ENCODE measurements at places on chromosomes 11 and 22. TPM values are rescaled to one million over a fixed set of nuclear protein-coding genes. Genes with fewer than 3 reads are reported as not detected.

F2 gene
- not detected for total RNA-seq

MUC5AC gene
- total RNA-seq: 0.03 TPM

DTX4 gene
- total RNA-seq: 54.7 TPM

CHADL gene
- 0.62 TPM for total RNA-seq

DNA sequence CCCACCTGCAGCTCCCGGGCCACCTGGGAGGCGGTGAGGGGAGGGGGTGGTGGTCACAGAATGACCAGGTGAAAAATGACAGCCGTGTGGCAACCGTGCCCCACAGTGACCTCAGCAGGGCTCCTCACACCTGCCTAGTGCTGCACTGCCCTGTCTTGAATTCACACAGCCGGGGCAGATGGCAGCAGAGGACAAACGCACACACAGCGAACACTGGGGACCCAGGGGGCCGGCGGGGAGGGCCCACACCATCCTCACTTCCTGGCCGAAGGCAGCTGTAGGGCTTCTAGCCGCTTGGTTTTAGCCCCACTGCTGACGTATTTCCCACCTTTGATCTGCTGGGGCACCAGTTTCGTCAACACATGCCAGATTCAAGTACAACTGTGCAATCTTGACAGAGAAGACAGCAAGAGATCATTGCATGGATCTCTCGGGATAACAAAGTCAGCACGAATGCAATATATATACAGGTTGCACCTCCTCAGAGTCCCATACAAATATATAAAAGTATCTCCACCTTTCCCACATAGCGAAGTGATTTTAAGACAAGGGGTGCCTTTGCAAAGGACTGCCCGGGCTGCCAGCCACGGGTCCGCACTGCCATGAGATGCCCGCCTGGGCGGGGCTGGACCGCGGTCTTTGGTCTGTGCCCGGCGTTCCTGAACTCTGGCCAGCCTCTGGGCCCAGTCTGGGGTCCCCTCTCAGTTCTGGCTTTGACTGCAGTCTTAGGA, 26.9 kb downstream of the TRMU start:
- H3K4me1 ChIP-seq: no peaks in the 10 kb centered on the region
- H3K27ac ChIP-seq: no peak overlapping the region
- H3K27me3 ChIP-seq: no peaks in the 10 kb centered on the region
- no peaks in the 10 kb centered on the region for H3K36me3 ChIP-seq
- H3K4me3 ChIP-seq: no peak overlapping the region
- DNase-seq: no peak

- no peak overlapping the region for H3K4me3 ChIP-seq
- no peaks in the 10 kb centered on the region for H3K36me3 ChIP-seq
- H3K4me1 ChIP-seq: no peaks in the 10 kb centered on the region
- H3K27ac ChIP-seq: no peak overlapping the region
- DNase-seq: no peak
These were observed 24.1 kb upstream of the TUB start for GRCh38 chr11:8056810-8057463.

GRCh38 chr11:61542024-61542461, 33.5 kb downstream of the LRRC10B start:
- no peaks in the 10 kb centered on the region for H3K4me1 ChIP-seq
- DNase-seq: no peak
- H3K36me3 ChIP-seq: no peaks in the 10 kb centered on the region
- H3K27me3 ChIP-seq: no peaks in the 10 kb centered on the region

DNA sequence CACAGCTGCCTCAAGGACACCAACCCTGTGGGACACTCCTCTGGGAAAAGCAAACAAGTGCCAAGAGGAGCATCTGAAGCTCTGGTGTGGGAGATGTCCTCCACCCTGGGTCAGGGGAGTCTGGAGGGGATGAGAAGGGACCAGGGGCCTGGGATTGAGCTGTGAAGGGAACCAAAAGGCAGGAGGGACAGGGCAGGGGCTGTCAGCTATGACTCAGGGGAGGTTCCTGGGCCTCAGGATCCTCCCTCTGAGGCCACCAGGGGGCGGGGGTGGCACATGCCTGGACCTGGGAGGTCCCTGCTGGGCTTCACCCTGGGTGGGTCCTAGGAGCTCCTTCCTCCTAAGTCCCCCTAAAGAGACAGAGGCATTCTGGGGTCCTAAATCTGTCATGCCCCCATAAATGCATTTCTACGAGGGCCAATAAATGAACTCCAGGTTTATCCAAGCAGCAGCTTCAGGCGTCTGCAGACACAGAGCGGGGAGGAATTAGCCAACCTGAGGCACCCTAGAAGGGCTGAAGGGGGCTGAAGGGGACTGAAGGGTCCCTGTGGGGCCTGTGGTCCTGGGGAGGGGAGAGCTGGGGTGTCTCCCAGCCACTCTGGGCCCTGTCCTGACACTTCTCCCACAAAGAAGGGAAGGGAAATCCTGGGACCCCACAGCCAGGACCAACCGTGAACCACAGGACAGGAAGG, 31.9 kb upstream of the IGLL5 start:
- H3K27me3 ChIP-seq: no peaks in the 10 kb centered on the region
- H3K4me3 ChIP-seq: no peak overlapping the region
- H3K27ac ChIP-seq: no peak overlapping the region
- H3K36me3 ChIP-seq: no peaks in the 10 kb centered on the region

GRCh38 chr11:6567371-6567745, 36.1 kb downstream of the RRP8 start:
- H3K4me3 ChIP-seq: no peak overlapping the region

DNA sequence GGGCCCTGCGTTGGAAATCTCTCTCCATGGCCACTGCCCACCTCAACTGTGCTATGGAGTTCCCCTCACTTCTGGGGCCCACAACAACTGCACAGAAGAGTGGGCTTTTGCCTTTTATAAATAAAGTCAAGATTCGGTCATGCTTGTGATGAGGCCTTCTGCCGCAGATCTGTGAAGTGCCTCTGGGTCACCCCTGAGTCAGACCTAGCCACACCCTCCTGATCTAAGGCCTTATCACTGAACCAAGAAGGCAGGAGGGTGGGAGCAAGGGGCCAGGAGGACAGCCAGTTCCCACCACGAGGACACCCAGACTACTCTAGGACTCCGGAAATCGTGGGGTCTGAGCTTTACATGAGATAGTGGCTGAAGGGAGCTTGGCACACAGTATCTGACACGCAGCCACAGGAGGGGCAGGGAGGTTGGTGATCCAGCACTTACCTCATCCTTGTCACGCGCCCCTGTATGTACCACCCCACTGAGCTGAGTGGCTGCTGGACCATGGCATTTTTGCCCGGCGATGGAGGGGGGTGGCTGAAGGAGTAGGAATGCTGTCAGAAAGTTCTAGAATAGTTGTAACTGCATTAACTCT, 115.7 kb downstream of the ABTB2 start:
- no peak overlapping the region for H3K4me3 ChIP-seq
- no peak for DNase-seq
- H3K27me3 ChIP-seq: no peaks in the 10 kb centered on the region

DNA sequence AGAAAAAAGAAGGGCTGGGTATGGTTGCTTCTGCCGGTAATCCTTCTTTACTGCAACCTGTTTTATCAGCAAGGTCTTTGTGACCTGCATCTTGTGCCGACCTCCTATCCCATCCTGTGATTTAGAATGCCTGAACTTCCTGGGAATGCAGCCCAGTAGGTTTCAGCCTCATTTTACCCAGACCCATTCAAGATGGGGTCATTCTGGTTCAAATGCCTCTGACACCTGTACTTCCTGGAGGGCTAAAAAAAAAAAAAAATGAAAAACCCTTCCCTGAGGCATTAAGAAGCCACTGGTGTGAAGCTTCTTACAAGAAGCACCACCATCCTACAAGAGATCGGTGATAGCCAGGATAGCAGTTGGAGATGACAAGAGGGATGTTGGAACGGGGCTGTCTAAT, 54.6 kb upstream of the TREH start:
- no peak for DNase-seq
- H3K4me3 ChIP-seq: no peak overlapping the region
- H3K4me1 ChIP-seq: no peaks in the 10 kb centered on the region
- no peaks in the 10 kb centered on the region for H3K27me3 ChIP-seq
- H3K27ac ChIP-seq: no peak overlapping the region

DNA sequence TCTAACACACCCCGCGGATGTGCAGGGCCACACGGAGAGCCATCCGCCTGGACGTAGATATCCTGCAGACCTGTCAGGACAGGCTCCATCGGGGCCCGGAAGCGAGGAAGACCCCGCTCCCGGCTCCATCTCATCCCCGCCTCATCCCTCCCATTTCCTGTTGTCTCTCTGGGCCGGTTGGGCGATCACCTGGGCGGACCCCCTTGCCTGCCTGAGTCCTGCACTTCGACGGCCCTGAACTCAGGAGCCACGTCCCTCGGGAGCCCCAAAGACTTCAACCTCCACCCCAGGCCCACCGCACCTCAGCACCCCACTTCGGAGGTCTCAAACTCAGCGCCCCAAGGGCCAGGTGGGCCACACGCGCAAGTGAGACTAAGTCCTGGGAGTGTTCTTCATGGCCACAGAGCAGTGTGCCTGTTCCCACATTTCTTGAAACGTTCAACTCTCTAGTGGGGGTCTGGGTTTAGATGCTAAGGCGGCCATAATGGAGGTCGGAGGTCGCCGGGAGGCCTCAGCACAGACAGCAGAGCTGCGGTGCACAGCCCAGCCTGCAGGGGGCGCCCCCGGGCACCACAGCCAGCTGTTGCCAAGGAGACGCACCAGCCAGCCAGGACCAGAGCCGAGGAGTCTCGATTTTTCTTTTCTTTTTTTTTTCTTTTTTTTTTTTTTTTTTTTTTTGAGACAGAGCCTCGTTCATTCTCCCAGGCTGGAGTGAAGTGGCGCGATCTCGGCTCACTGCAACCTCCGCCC, 26.0 kb upstream of the FADD start:
- no peak overlapping the region for H3K4me3 ChIP-seq
- no peaks in the 10 kb centered on the region for H3K36me3 ChIP-seq
- H3K27me3 ChIP-seq: no peaks in the 10 kb centered on the region
- no peak overlapping the region for H3K27ac ChIP-seq

- no peaks in the 10 kb centered on the region for H3K4me1 ChIP-seq
- DNase-seq: no peak
- H3K27ac ChIP-seq: no peak within 1 kb of the TSS
- H3K27me3 ChIP-seq: peaks cover 30% of the 10 kb centered on the region
- no peaks in the 10 kb centered on the region for H3K36me3 ChIP-seq
These were observed at the start of gene ELFN2 for GRCh38 chr22:37427135-37427710. TSS of gene ELFN2 (minus strand) at chr22:37427479. CDS start at chr22:37375534, 51,945 bp downstream.

- DNase-seq: no peak
- no peaks in the 10 kb centered on the region for H3K36me3 ChIP-seq
- H3K27me3 ChIP-seq: no peaks in the 10 kb centered on the region
- H3K4me3 ChIP-seq: no peak overlapping the region
- no peaks in the 10 kb centered on the region for H3K4me1 ChIP-seq
These were observed 264.5 kb downstream of the SOX6 start for GRCh38 chr11:16091862-16092261.

GRCh38 chr11:77202941-77203900, 75.2 kb downstream of the MYO7A start:
- H3K4me3 ChIP-seq: no peak overlapping the region
- H3K27me3 ChIP-seq: no peaks in the 10 kb centered on the region
- no peak for DNase-seq
- H3K36me3 ChIP-seq: no peaks in the 10 kb centered on the region
- H3K27ac ChIP-seq: no peak overlapping the region

DNA sequence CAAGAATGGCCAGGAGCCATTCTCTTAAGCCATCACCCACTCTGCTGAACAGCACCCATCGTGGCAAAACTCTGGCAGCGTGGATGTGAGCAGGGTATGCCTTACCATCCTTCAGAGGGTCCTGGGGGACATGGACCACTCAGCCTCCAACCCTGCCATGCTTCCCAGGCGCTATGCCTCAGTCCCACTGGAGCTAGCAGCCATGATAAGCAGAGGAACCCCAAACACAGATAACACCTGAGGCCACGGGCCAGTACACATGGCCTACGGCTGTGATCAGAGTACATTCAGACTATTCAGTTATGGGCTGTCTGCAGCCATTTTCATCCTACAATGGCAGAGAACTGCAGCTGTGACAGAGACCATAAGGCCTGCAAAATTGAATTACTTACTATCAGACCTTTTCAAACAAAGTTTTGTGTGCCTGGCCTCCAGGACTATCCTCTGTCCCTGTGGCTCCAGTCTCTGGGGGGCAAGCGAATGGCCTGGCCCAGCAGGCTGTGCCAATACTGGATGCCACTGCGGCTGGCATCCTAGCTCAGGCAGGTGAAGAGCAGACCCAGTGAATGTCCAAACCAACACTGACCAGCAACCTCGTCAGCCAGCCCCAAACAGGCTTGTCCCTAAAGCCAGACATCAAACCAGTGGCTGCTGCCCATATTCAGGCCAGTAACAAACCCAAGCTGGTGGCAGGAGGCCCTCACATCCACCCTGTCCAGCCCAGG, 6.9 kb downstream of the ARVCF start:
- H3K4me1 ChIP-seq: no peaks in the 10 kb centered on the region
- no peak overlapping the region for H3K27ac ChIP-seq
- H3K27me3 ChIP-seq: no peaks in the 10 kb centered on the region

DNA sequence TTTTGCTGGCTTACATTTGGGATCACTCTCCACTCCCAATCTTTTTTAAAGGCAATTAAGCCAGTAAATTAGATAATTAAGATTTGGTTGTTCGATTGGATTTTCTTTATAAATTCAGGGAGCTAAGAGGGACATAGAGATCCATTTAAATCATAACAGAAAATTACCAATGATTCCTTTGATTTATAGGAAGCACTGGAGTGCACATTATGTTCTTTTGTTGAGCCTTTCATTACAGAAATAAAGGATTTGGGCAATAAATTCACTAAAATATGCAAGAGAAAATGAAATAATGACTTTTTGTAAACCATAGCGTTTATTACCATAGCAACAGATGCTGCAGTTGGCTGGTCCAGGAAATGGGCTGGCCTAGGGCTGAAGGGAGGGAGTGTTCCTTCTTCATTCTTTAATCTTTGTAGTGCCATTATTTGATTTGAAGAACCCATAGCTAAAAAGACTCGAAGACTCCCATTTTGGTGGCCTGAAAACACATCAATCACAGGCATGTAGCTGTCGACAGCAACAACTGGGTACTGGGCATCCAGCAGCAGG, 73.0 kb downstream of the C2CD3 start:
- H3K27ac ChIP-seq: no peak overlapping the region
- H3K4me3 ChIP-seq: no peak overlapping the region
- no peaks in the 10 kb centered on the region for H3K27me3 ChIP-seq
- no peaks in the 10 kb centered on the region for H3K36me3 ChIP-seq
- DNase-seq: no peak
- no peaks in the 10 kb centered on the region for H3K4me1 ChIP-seq

GRCh38 chr11:68524681-68525080, 64.1 kb downstream of the PPP6R3 start:
- H3K4me1 ChIP-seq: peaks cover 16% of the 10 kb centered on the region
- no peak overlapping the region for H3K4me3 ChIP-seq
- H3K27me3 ChIP-seq: no peaks in the 10 kb centered on the region
